ENCODE measurements at places on chromosomes 5 and 9.

- no peak for DNase-seq
Observed at GRCh38 chr9:104608336-104608735, 2.9 kb upstream of the OR13C2 start.

DNA sequence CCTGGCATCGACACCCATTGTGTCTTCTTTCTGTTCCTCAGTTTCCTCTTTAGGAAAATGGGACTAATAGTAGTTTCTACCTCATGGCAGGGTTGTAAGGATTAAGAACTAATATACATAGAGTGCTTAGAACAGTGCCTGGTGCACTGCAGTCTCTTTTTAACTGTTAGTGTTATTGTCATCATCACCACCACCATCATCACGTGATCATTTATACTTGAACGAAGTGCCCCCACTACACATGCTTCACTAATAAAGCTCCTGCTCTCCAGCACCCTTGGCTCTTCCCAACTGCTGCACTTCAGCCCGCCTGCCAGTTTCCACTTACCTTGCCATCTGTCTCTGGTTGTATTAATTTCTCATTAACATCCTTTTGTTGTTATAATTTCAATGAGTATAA is 35.8 kb upstream of the MAST4 start:
- no peak for DNase-seq

- DNase-seq, result no peak
Observed at GRCh38 chr5:41935544-41935943, 10.5 kb downstream of the FBXO4 start.

DNA sequence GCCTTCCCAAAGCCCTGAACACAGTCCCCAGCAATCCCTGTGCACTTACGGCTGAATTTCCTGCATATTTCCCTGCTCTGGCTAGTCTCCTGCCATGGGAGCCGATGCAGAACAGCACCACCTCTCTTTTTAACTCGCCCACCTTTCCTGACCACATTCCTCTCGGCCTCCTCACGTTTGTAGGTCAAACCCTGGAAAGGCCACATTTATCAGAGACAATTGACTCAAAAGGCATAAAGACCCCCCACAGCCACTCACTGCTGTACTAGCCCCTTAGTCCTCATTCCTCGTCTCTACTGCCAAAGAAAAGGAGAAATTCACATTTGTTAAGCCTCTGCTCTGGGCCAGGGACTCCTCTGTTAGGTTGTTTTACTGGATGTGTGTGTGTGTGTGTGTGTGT is 43.6 kb downstream of the ENC1 start:
- peak; percentile 16 for DNase-seq

- DNase-seq, result no peak
Observed at GRCh38 chr5:141704782-141705297, 22.8 kb upstream of the ARAP3 start.

DNA sequence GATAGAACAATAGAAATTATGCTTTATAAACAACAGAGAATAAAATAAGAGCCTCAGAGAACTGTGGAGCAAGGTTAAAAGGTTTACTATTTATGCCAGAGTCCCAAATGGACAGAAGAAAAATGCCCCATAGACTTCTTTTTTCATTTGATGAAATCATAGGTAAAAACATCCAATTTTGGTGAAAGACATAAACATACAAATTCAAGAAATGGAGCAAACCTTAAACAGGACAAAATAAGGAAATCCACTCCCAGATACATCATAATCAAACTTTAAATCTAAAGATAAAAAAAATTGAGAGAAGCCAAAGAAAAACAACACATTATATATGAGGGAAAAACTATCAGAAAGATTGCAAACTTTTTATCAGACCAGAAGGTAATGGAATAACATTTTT is 182.8 kb downstream of the GADD45G start:
- DNase-seq, result no peak

DNA sequence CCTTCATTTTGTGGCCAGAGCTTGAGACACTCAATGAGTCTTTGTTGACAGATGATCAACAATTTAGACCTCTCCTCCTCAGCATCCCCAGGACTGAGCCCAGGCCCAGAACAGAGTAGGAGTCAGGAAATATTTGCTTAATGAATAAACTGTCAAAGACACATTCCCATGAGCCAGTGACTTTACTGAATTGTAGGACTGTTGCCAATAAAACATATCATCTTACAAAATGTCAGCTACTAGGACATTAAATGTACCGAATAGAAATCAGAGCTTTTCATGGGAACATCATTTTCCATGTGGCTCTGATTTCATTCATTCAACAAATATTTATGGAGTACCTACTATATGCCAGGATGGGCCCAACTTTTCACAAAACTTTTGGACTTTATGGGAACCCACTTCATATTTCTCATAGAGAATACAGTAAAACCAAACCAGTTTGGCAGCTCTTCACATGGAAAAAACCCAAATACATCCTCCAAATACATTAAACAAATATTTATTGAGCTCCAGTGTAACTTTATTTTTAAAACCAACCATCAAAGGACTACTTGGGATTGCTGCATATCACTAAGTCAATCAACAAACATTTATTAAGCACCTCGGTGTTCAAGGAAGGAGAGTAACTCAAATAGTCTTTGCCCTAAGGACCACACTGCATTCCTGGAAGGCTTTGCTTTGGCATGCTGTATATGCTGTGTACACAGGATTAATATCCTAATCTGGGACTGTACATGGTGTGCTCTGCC is 11.4 kb downstream of the VDAC1 start:
- peak; percentile 66 for DNase-seq

- no peak for DNase-seq
Observed at GRCh38 chr9:911005-911404, 65.5 kb upstream of the DMRT3 start.
